Endothelial cell of umbilical vein (primary cell): ENCODE measurements at places on chromosomes 5 and 9. TPM values are rescaled to one million over a fixed set of nuclear protein-coding genes. Genes with fewer than 3 reads are reported as not detected.

ANKRD34B gene
- total RNA-seq, result not detected in 2 replicates

PCDHGA7 gene
- 1.5 and 1.8 TPM in 2 replicates for total RNA-seq

S1PR3 gene
- 18.9 and 25.8 TPM in 2 replicates for total RNA-seq

SLC25A51 gene
- 36.2 and 38.3 TPM in 2 replicates for total RNA-seq

TNPO1 gene
- 242 and 298 TPM in 2 replicates for total RNA-seq

ZMYND19 gene
- 32.6 and 35.4 TPM in 2 replicates for total RNA-seq

SPATA31E1 gene
- not detected in 2 replicates for total RNA-seq

DNA sequence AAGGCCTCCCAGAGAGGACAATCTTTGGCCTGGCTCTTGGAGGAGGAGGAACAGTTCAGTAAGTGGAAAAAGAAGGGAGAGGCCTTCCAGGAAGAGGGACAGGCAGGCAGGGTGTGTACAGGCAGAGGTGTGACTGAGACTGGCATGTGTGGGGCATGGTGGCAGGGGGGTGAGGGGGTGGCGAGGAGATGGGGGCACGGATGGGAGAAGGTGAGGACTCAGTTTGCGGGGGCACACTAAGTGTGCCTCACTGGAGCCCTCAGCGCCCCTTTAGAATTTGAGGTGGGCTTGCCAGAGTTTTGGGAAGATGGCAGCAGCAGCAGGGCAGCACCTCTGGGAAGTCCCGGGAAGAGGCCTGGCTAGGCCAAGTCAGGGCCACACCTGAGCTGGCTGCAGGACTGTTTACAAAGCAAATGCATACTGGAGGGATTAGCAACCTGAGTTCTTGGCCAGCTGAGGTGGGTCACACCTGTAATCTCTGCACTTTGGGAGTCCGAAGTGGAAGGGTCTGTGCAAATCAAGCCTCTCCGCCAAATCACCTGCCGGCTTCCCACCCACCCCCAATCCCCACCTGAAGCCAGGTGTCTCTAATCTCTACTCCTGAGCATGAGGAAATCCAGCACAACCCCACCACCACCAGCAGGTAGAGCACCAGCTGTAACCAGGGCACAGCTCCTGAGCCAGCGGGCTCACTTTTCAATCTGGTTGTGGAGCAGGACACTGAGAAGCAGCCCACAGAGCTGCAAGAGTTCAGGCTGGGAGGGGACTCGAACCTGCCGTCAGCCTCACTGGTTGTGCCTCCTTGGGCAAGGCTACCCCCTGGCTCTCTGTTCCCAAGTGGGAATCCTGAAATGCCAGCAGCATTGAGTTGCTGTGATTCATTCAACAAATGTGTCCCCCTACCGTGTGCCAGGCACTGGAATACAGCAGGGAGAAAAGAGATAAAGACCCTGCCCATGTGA, 10.2 kb upstream of the GABRP start:
- H3K27me3 ChIP-seq, result peaks cover 3% of the 10 kb centered on the region
- H3K36me3 ChIP-seq, result no peaks in the 10 kb centered on the region
- H3K27ac ChIP-seq, result no peak overlapping the region
- no peaks in the 10 kb centered on the region for H3K4me1 ChIP-seq
- H3K4me3 ChIP-seq, result no peak overlapping the region

- no peaks in the 10 kb centered on the region for H3K36me3 ChIP-seq
- no peak for DNase-seq
- no peak overlapping the region for H3K4me3 ChIP-seq
- no peaks in the 10 kb centered on the region for H3K27me3 ChIP-seq
Observed at GRCh38 chr9:107540164-107540561, 50.6 kb upstream of the KLF4 start.

GRCh38 chr9:16321461-16322119, 548.9 kb downstream of the BNC2 start:
- no peaks in the 10 kb centered on the region for H3K27me3 ChIP-seq
- H3K4me1 ChIP-seq, result peaks cover 2% of the 10 kb centered on the region

- no peaks in the 10 kb centered on the region for H3K4me1 ChIP-seq
- no peaks in the 10 kb centered on the region for H3K27me3 ChIP-seq
- DNase-seq, result no peak
- H3K36me3 ChIP-seq, result no peaks in the 10 kb centered on the region
- no peak overlapping the region for H3K4me3 ChIP-seq
- no peak overlapping the region for H3K27ac ChIP-seq
Observed at GRCh38 chr9:111020594-111020993, 17.7 kb downstream of the LPAR1 start.

- H3K4me1 ChIP-seq, result no peaks in the 10 kb centered on the region
- H3K36me3 ChIP-seq, result no peaks in the 10 kb centered on the region
- no peak for DNase-seq
- no peak overlapping the region for H3K4me3 ChIP-seq
- H3K27ac ChIP-seq, result no peak overlapping the region
Observed at GRCh38 chr9:88234114-88234513, 95.8 kb upstream of the SPATA31C2 start.

- H3K4me1 ChIP-seq, result peaks cover 15% of the 10 kb centered on the region
- H3K27ac ChIP-seq, result no peak overlapping the region
- DNase-seq, result no peak
- no peak overlapping the region for H3K4me3 ChIP-seq
- H3K27me3 ChIP-seq, result no peaks in the 10 kb centered on the region
- no peaks in the 10 kb centered on the region for H3K36me3 ChIP-seq
Observed at GRCh38 chr5:5418764-5419163, 3.7 kb upstream of the ICE1 start.

GRCh38 chr5:158300256-158300655, 441.3 kb upstream of the CLINT1 start:
- no peak overlapping the region for H3K4me3 ChIP-seq
- H3K27ac ChIP-seq, result no peak overlapping the region
- H3K27me3 ChIP-seq, result no peaks in the 10 kb centered on the region
- no peaks in the 10 kb centered on the region for H3K36me3 ChIP-seq

DNA sequence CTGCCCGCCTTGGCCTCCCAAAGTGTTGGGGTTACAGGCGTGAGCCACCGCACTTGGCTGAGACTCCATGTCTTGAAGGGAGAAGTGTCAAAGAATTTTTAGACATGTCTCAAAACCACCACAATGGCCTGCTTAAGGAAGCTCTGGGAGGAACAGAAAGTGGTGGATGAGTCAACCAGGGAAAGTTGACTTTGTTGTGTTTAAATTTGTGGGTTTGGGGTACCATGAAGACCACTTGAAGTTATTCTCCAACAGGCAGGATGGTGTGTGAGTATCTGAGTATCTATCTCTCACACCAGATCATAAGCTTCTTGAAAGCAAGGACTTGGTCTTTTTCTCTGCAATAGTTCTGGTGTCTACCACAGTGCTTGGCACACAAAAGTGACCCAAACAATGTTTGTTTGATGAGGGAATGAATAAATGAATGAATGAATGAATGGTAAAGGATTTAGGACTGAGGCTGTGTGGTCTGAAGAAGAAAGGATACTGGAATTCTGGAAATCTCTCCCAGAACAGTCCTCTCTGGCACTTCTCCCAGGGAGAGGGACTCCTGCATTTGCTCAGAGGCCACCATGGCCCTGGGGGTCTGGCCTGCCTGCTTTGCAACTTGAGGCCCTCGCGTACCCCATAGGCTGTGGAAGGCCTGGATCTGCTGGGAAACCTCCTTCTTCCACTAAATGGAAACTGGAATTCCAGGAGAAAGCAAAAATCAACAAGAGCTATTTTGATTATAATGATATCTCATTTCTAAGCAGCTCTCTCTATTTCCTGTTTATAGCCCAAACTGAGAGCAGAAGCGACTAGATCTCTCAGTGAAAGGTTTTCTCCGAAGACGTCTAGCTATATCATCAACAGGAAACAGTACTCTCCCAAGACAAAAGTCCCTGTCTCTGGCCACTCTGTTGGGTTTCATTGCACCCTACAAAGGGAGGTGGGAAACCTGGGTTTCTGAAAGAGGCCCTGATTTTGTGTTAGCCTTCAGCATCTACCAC, 187.9 kb downstream of the PALM2AKAP2 start:
- peak overlapping the region; percentile 91 for H3K27ac ChIP-seq
- peak; percentile 75 for DNase-seq
- H3K36me3 ChIP-seq, result no peaks in the 10 kb centered on the region
- no peaks in the 10 kb centered on the region for H3K27me3 ChIP-seq
- no peak overlapping the region for H3K4me3 ChIP-seq

DNA sequence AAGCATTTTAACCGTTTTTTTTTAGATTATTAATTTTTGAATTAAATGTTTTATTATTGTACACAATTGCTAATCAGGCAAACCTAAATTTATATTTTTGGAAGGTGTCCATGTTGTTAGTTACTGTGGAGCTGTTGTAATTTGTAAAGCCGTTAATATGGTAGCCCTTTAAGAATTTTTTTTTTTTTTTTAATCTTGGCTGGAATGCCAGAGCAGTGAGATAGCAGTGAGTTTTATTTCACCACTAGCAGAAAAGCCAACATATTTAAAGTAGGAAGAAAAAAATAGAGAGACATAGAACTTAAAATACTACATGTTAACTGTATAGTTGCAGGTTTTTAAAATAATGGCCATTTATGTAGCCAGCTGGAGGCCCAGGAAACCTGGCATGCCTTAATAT, 35.3 kb upstream of the RNF20 start:
- no peak overlapping the region for H3K27ac ChIP-seq
- H3K4me1 ChIP-seq, result no peaks in the 10 kb centered on the region
- no peak for DNase-seq
- H3K27me3 ChIP-seq, result no peaks in the 10 kb centered on the region
- H3K4me3 ChIP-seq, result no peak overlapping the region

DNA sequence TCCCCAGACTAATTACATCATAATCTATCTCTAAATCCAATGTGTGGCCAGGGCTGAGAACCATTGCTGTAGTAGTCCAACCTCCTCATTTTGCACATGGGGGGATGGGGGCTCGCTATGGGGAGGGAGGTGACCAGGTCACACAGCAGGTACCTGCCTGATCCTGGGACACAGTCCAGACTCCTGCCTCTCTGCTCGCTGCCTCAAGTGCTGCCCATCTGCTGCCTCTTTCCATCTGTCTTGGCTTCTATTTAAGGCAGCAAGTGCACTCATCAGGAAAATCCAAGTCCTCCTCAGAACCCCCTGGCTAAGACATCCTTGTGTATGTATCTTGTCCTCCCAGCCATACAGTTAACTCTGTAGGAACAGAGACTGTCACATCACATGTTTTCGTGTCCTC, 57.7 kb upstream of the FRRS1L start:
- peaks cover 5% of the 10 kb centered on the region for H3K27me3 ChIP-seq
- no peaks in the 10 kb centered on the region for H3K4me1 ChIP-seq
- H3K4me3 ChIP-seq, result no peak overlapping the region
- H3K36me3 ChIP-seq, result no peaks in the 10 kb centered on the region

DNA sequence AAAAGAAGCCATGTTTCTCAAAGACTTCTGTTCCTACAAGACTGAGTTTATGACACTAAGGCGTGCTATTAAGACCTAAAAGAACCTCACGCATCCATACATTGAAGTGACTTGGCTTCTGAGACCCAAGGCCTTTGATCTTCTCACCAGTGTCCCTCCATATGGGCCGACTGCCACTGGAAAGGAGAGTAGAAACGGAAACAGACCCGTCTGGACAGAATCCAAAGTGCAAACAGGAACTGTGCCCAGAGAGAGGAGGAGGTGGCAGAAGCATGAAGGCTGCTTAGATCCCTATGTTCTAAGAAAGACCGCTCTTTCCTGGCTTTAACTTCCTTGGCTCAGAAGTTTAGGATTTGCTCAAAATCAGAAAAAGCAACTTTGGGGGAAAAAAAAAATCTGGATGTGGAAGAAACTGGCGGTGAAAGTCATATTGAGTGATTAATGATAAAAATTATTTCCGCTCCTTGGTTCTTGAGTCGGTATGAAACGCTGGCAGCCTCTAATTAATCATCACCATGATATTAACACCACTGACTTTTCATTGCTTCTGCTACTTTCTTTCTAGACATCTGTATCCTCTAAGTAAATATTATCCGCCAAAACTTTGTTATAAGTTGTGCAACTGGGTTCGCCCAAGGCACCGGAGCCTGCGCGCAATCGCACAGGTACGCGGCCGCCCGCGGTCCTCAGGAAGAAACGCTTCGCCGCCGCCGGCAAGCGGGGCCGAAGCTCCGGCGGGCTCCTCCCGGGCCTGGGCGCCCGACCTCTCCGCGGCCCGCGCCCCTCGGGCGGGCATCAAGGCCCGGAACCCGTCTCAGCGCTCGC, 726 bp downstream of the DAP start:
- no peaks in the 10 kb centered on the region for H3K27me3 ChIP-seq
- H3K4me1 ChIP-seq, result peaks cover 24% of the 10 kb centered on the region
- H3K4me3 ChIP-seq, result peak overlapping the region; percentile 95
- peak overlapping the region; percentile 81 for H3K27ac ChIP-seq

DNA sequence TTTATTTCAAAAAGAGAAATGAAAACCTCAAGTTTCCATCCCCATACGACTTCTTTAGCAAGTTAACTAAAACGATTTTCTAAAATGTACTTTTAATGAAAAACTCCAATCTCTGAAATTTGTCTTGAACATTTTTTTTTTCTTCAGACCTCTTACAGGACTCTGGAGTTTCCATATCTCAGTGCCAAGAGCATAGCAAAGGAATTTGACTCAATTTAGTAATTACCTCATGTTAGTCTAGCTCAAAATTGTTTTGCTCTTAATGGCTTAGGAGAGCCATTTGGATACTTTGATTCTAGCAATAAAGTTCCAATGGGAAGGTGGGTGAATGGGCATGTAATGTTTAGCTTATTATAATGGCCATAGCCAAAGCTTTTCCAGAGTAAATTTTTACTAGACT, 26.0 kb upstream of the SPATA31D4 start:
- H3K4me1 ChIP-seq, result no peaks in the 10 kb centered on the region
- no peak for DNase-seq
- no peak overlapping the region for H3K27ac ChIP-seq
- H3K27me3 ChIP-seq, result peaks cover 2% of the 10 kb centered on the region
- H3K36me3 ChIP-seq, result no peaks in the 10 kb centered on the region
- H3K4me3 ChIP-seq, result no peak overlapping the region

DNA sequence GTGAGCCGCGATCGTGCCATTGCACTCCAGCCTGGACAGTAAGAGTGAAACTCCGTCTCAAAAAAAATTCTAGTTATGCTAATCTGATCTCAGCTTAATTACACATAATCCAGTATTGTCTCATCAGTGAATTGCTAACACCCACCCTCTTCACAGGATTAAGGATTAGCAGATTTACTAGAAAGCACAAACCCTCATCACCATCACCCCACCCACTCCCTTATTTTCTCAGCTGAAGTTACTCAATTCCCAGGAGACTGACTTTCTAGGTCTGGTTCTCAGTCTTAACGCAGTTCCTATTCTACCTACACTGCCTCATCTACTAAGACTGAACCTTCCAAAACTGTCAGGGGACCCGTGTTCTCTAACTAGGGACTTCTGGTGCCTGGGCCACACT, 9.0 kb downstream of the TOR1B start:
- H3K27ac ChIP-seq, result no peak overlapping the region
- H3K4me1 ChIP-seq, result no peaks in the 10 kb centered on the region
- H3K27me3 ChIP-seq, result no peaks in the 10 kb centered on the region
- peaks cover 13% of the 10 kb centered on the region for H3K36me3 ChIP-seq
- H3K4me3 ChIP-seq, result no peak overlapping the region
